Stimulated activated CD4-positive, alpha-beta T cell treated with anti-CD3 and anti-CD28 coated beads, TNF-alpha, amount 100 ng/mL, for 1 hour (primary cell): ENCODE measurements at places on chromosomes 12 and 14.

DNA sequence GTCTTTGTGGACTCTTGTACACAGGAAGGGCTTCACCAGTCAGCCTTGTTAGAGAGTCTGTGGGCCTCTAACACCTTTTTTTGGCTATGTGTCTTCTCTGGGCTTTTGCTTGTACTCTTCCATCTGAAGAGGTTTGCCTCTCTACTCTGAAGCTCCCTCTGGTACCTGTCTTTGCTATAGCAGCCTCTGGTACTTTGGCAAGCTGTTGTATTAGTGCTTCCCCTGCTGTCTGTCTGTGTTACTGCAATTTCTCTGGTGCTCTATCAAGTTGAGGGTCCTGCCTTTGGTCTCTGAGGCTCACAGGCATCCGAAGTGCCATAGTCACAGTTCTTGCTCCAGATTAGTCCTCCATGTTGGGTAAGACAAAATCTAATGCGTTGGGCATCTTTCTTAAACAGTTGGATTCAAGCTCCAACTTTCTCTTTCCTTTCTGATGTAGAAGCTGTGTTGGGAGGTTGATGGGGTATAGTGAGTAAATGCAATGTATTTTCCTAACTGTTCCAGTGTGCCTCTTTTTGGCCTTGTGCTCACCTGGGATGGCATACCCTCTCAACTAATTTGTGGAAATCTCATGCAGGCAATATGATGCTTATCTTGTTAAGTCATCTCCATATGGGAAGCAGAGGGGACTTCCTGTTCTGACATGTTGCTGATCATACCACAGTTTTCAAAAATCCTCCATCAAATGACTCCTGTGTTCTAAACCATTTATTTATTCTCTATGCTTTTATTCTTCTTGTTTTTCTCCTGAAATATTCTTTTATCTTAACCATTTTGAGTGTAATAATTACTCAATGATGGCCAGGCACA, 88.8 kb downstream of the ATF7IP start:
- DNase-seq, result no peak

DNA sequence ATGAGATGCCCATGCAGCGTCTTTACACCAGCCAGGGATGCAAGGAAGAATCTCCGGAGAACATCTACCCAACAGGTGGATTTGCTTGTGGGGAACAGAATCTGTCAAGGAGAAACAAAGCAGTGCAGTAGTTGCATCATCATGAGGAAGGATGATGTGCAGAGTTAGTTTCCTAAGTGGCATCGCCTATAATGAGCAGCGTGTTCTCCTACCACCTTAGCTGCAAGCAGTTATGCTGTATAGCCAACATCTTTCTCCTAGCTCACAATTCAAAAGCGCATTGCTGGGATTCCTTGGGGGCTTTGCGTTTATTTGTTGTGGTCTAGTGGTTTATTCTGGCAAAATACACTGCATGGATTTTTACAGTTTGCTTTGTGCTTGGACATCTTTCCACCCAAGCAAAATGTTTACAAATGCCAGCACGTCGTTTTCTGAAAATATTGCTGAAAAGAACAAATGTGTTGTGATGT, 233.0 kb downstream of the RGS6 start:
- no peak for DNase-seq

DNA sequence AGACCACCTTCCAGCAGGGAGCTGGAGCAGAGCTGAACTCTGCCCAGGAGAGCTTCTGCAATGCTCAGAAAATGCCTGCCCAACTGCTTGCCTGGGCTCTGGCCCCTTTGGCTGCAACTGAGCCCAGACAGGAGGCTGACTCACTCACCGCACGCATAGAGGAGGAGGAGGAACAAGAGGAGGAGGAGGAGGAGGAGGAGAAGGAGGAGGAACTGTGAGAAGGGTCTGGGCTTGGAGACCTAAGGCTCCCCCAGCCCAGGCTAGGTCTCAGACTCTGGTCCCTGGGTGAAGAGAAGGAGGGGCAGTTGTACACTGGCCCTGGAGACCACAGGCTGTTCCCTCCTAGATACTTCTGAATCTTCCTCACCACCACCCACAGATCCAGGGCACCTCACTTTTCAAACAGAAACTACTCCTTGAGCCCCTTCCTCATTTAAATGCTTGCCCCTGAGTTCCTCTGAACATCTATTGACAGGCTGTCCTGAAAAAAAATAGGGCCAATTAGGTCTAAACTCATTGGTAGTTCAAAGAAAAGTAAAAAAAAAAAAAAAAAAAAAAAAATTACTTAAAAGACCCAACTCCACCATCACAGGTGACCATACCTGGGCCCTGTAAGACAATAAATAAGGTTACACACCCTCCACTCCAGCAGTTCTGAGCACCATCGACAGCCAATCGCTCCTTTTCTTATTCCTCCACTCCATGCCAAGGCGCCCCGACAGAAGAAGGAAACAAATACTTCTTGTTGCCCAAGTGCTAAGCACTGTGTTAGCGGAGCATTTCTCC, 674 bp downstream of the VDR start:
- DNase-seq, result peak; percentile 21

GRCh38 chr12:49671031-49671765, 36.0 kb downstream of the FMNL3 start:
- peak; percentile 47 for DNase-seq

- DNase-seq, result no peak
Observed at GRCh38 chr14:104872469-104873341, 7.6 kb downstream of the CEP170B start.

GRCh38 chr12:89621521-89621920, 87.1 kb downstream of the ATP2B1 start:
- no peak for DNase-seq

DNA sequence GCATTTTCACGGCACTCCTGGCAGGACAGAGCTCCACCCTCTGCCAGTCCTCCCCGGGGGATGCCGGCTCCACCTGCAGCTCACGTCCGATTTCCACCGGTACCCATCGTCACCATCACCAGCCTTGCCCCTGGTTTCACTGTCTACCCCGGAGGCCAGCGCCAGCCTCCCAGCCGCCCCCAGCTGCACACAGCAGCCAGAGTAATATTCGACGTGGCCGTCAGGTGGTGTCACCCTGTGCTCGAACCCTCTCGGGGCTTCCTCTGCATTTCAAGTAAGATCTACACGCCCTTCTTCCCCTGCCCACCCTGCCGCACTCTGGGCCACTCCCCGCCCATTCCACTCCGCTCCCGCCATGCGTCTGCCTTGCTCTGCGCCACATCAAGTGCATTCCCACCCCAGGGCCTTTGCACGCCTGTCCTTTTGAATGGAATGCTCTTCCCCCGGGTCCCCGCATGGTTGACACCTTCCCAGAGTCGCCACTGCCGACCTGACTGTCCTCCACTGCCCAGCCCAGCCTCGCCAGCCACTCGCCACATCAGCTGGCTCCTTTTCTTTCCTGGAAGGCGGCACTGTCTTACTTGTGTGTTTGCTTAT, 80.3 kb downstream of the ADGRD1 start:
- no peak for DNase-seq

DNA sequence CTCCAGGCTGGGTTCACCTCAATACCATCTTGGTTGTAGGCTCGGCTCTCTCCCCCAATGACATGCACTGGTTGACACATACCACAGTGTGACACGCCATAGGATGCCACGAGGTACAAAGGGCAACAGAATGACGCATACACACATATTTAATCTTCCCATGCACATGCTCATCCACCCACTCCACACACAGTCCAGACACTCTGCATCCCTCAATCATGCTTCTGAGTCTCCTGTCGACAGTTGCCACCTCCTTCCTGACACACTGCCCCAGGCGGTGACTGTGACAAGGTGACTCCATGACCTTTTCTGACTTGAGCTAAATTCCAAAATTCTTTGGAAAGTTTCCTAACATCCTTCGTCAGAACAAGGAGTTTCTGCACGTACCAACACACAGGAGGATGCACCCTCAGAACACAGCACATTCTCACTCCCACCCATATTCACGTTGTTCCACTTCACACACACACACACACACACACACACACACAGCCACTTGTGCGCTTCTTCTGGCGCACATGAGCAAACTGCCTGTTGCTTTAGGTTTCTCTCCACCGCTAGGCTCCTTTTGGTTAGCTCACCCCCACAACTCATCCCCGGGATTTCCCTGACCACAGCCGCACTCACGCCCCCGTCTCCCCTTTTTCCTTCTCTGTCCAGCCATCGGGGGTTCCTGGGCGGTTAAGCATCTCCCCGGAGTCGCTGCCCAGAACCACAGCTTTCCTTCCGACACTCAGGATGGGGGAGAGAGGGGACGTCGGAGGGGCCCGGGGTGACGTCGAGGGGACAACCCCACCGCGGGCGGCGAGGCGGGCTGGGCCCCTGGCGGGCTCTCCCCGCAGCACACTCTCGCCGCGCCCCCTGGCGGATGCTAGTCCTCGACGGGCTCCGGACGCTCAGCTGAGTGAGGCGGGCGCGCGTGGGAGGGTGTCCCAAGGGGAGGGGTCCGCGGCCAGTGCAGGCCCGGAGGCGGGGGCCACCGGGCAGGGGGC, 536 bp upstream of the WNT1 start:
- peak; percentile 66 for DNase-seq

- DNase-seq, result no peak
Observed at GRCh38 chr12:133217219-133217618, 18.5 kb downstream of the ANHX start.

DNA sequence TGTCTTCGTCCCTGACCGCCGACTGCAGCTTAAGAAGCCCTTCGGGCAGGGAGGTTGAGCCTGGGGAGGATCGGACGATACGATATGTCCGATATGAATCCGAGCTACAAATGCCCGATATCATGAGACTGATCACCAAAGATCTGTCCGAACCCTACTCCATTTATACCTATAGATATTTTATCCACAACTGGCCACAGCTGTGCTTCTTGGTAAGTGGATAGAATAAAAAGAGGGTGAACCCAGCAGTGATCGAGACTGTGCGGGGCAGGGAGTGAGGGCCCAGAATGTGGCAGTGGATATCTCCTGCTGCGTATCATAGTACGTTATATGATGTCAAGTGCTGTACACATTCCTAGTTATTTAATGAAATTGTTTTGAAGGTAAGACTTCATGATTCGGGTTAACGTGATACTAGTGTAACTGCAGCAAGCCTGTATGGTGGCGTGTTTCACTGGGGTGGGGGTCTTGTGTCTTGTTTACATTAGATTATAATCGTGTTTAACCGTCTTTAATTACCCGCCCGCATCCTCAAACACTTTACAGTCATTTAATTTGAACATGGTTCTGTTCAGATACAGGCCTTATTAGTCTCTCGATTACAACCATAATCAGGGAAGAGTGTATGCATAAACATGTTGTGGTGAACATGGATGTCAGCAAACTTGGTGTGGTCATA, 1.3 kb downstream of the NAA30 start:
- DNase-seq, result no peak

- DNase-seq, result no peak
Observed at GRCh38 chr14:30610787-30611343, 11.3 kb upstream of the SCFD1 start.

- no peak for DNase-seq
Observed at GRCh38 chr14:36111822-36112583, 64.5 kb downstream of the PTCSC3 start.

- DNase-seq, result peak; percentile 39
Observed at GRCh38 chr12:55724226-55724939, 4.2 kb downstream of the RDH5 start.

GRCh38 chr14:93036652-93037345, 78.9 kb downstream of the ITPK1 start:
- no peak for DNase-seq

GRCh38 chr14:53004976-53005375, 54.1 kb upstream of the FERMT2 start:
- DNase-seq, result no peak

DNA sequence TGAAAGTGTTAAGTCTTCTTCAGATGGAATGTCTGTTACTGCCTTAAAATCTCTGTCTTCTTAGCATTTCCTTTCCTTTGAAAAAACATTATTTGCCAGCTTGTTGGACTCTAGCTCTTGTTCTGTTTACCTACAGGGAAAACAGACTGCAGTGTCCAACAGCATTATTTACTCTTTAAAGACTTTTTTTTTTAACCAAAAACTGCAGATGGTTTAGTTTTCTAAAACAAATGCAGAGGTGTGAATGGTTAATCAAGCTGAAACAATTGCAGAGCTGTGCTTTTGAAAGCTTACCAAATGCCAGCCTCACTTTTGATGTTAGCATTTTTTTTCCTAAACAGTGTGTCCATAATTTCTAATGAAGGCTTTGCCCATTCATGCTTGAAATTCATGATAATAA, 323.3 kb downstream of the TMEM117 start:
- no peak for DNase-seq

GRCh38 chr12:95231190-95231589, 13.6 kb downstream of the VEZT start:
- no peak for DNase-seq

- DNase-seq, result no peak
Observed at GRCh38 chr12:104458694-104459367, 2.1 kb downstream of the CHST11 start.

GRCh38 chr12:52634266-52635056, 16.1 kb upstream of the KRT73 start:
- no peak for DNase-seq

- DNase-seq, result no peak
Observed at GRCh38 chr12:6326316-6327228, 15.3 kb downstream of the TNFRSF1A start.

GRCh38 chr12:48263617-48264016, 60.5 kb upstream of the OR10AD1 start:
- no peak for DNase-seq

- DNase-seq, result no peak
Observed at GRCh38 chr12:32647275-32647674, 31.8 kb upstream of the DNM1L start.

GRCh38 chr14:49396801-49397200, 189.4 kb downstream of the RPS29 start:
- DNase-seq, result no peak

GRCh38 chr14:52802597-52802996, 11.2 kb upstream of the GNPNAT1 start:
- DNase-seq, result no peak

DNA sequence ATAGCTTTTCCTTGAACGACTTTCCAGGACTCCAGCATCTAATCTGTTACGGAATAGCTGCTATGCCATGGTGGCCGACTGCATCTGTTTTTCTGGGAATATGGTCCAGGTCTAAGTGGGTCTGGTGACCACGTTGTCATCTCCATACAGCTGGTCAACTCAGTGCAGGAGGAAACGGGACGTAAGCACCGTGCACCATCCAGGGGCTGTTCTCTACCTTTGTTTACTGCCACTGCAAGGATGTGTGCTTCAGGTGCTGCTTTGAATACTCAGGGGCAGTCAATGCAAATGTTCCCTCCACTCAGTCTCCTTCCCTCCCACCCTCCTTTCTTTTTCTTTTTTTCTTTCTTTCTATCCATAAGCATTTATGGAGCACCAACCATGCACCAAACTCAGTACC, 648.2 kb downstream of the VRK1 start:
- no peak for DNase-seq

GRCh38 chr12:630656-631632, 32.3 kb downstream of the NINJ2 start:
- peak; percentile 35 for DNase-seq

GRCh38 chr12:104544836-104545235, 88.1 kb downstream of the CHST11 start:
- DNase-seq, result no peak

- DNase-seq, result no peak
Observed at GRCh38 chr14:89490466-89490865, 73.4 kb upstream of the FOXN3 start.

- no peak for DNase-seq
Observed at GRCh38 chr12:87901457-87901856, 127.7 kb downstream of the C12orf50 start.

GRCh38 chr12:19709889-19710288, 270.6 kb downstream of the AEBP2 start:
- no peak for DNase-seq

- DNase-seq, result peak; percentile 45
Observed at GRCh38 chr12:49763006-49763591, 21.7 kb downstream of the TMBIM6 start.

- peak; percentile 8 for DNase-seq
Observed at GRCh38 chr12:50765095-50765911, 1.4 kb downstream of the ATF1 start.
